Central memory CD8-positive, alpha-beta T cell (primary cell): ENCODE measurements at places on chromosomes 16 and 17.

DNA sequence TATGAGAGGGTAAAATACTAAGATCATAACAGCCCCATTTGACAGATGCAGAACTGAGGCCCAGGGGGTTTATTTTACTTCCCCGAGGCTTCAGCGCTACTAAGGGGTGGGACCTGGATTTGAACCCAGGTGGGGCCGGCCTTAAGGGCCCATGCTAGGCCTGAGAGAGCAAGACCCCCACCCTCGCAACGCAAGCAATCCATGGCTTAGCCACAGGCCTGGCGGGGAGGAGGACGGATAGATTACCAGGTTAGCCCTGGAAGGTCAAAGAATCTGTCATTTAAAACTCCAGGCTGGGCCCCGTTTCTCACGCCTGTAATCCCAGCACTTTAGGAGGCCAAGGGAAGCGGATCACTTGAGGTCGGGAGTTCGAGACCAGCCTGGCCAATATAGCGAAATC lies 1.9 kb upstream of the CDH3 start:
- DNase-seq: no peak

GRCh38 chr16:63461248-63461841 lies 1425.1 kb upstream of the CDH8 start:
- no peak for DNase-seq

DNA sequence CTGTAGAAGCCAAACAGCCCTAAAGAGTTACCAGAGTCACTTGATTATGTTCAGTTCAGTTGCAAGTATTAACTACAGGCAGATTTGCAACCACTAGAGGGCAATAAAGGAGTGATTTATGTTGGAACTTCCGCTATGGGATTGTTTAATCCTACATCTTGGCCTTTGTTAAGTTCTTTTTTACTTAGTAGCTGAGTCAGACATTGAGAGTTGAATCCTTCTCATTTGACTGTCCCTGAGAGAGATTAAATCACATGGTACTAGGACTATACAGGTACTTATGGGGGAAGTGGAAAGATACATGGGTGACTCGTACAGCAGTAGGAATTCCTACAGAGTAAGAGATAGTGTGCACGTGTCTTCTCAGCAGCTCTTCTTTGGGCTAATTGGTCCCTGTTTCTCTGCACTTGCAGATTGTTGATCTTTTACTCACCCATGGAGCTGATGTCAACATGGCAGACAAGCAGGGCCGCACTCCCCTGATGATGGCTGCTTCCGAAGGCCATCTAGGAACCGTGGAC lies 40.3 kb downstream of the CYB561 start:
- no peak for DNase-seq

- no peak for DNase-seq
Measured at GRCh38 chr16:3672571-3673041, 18.1 kb downstream of the DNASE1 start.

GRCh38 chr16:53071748-53072301 lies 17.0 kb downstream of the CHD9 start:
- no peak for DNase-seq

GRCh38 chr16:81006211-81006812 lies 373 bp downstream of the CMC2 start:
- DNase-seq: peak; percentile 55

GRCh38 chr17:17440010-17440843 lies 36.6 kb upstream of the MED9 start:
- DNase-seq: peak; percentile 71

DNA sequence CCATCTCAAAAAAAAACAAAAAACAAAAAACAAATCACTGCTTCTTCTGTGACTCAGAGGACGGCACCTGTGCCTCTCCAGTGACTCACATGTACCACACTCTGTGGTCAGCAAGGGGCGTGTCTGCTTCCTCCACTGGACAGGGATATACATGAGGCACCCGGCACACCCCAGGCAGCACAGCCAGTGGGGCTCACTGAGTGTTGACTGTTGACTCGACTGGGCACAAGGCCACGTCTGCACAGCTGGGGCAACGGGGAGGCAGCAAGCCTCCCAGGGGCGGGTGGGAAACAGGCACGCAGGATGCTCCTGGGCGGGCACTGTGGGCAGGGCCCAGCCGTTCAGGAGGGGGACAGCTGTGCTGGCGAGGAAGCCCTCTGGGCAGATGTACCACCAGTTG lies 64.1 kb downstream of the TIMM22 start:
- DNase-seq: no peak

GRCh38 chr17:6831661-6832263 lies at the start of gene TEKT1:
TEKT1 (minus strand) TSS chr17:6831729; CDS start chr17:6830376, 1,353 bp downstream.
- DNase-seq: peak; percentile 63

GRCh38 chr17:59418732-59419166 lies 87.3 kb downstream of the YPEL2 start:
- DNase-seq: no peak

DNA sequence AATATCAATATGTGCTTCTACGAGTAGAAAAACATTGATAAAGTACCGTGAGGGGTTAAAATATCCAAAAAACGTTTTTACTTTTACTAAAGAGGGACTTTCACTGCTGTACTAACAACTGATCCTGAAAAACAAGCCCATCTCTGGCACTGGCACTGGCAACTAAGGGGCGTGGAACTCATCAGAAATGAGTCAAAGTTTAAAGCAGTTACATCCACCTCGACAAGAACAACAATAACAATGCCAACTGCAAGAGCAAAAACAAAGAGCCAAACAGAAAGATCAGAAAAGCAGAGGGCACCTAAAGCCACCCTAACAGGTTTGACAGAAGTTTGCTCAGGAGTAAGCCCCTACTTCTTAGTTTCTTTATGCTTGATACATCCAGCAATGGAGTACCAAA lies 13.1 kb downstream of the MBTPS1 start:
- no peak for DNase-seq

GRCh38 chr17:75584849-75585175 lies 2.8 kb upstream of the MYO15B start:
- DNase-seq: no peak

DNA sequence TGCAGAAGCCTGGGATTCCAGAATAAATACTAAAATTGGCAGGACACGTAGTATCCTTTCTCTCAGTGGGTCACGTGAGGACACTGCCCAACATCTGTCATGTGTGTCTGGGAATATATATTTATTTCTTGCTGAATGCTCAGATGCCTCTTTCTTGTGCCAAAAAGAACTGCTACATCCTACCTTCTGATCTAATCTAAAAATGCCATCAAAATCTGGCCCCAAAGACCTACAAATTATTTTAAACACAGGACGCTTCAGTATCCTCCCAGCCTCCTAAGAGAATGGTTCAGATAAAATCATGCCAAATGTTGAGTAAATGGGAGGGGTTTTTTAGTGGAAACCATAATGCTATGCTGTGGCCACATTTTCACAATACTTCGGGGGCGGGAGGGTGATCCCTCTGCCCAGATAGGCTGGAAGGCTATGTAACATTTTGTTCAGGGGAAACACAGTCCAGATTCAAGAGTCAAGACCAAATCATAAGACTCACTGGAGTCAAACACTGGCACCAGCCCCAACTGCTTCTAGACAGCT lies 22.9 kb upstream of the CORO6 start:
- DNase-seq: no peak

DNA sequence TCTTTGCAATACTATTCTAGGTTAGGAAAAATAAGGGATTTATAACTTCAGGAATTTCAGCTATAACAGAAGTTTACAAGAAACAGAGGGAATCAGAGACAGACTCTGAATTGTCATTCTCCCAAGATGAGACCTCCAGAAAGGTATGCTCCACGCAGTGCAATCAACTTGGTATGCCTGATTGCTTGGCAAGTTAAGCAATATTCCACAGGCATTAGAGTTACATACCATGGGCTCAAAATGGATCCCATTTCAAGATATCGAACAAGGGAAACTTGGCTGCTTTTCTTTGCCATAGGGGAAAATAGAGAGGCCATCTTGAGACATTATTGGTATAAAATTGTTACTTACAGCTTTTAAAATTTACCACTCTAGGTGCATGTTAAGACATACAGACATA lies 615.6 kb upstream of the SOX9 start:
- DNase-seq: no peak

GRCh38 chr17:80101011-80101945 lies at the start of gene GAA:
GAA (plus strand) TSS chr17:80101581; CDS start chr17:80104587, 3,006 bp downstream.
- DNase-seq: peak; percentile 90

DNA sequence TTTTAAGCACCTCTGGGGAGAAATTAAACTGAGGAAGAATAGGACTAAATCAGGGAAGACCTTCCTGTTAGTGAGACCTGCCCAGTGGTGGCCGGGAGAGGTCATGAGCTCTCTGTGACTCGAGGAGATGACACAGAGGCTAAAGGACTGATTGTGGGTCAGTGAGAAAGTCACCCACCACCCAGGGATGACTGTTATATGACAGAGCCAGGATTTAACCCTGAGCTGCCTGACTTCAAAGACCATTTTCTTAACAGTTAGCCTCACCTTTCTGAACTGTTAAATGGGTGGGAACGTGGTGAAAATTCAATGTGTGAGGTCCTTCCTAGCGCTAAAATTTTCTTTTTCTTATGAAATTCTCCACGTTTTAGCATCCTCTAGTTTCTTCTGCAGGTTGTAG lies 72.5 kb downstream of the WSB1 start:
- DNase-seq: no peak

GRCh38 chr16:65185241-65185778 lies 63.4 kb upstream of the CDH11 start:
- no peak for DNase-seq

DNA sequence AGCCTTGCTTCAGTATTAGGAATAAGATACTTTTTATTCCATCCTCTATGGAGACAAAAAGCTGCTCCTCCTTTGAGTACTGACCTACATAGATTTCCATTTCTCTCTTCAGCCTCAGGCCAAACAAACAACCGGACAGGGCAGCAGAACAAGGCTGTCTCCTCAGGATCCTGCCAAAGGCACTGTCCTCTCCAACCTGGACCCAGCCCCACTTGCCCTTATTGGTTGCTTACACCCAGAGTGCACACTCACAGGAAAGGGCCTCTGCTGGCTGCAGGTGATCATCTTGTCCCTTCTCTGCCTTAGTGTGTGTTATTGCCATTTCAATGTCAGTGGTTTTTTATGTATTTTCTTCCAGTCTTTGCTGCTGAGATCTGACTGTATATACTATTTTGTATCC lies 26.6 kb downstream of the LIG3 start:
- no peak for DNase-seq

GRCh38 chr16:24535827-24536226 lies 3.5 kb upstream of the RBBP6 start:
- no peak for DNase-seq

DNA sequence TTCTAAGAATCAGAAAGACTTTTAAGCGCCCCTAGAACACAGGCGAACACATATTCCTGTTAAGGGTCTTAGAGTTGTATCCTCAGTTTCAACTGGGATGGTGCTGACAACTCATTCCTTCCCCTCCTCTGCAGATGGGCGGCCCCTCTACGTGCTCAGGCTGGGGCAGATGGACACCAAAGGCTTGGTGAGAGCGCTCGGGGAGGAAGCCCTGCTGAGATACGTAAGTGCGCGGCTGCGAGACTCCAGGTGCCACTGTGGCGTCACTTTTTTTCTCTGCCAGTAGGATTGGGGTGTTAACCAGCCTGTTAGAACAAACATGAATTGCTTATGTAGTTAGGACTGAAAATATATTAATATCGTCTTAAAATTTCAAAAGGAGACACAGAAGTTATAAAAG lies 62.7 kb downstream of the SEC14L1 start:
- DNase-seq: no peak

DNA sequence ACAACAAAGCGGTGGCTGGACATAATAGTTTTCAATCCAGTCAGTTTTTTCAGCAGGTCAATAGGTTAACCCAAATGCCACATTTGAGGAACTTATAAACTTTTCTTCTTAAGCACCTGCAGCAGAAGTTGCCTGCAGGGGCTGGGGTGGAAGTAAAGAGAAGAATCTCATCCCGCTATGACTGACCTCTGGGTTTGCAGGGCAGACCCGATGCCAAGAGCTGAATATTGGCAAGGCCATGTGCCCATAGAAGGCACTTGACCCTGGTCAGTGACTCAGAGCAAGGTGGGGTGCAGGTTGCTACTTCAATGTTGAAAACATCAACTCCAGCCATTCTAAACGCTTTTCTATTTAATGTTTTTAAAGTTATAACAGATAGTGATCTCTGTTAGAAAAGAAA lies 17.9 kb upstream of the SMPD3 start:
- no peak for DNase-seq

DNA sequence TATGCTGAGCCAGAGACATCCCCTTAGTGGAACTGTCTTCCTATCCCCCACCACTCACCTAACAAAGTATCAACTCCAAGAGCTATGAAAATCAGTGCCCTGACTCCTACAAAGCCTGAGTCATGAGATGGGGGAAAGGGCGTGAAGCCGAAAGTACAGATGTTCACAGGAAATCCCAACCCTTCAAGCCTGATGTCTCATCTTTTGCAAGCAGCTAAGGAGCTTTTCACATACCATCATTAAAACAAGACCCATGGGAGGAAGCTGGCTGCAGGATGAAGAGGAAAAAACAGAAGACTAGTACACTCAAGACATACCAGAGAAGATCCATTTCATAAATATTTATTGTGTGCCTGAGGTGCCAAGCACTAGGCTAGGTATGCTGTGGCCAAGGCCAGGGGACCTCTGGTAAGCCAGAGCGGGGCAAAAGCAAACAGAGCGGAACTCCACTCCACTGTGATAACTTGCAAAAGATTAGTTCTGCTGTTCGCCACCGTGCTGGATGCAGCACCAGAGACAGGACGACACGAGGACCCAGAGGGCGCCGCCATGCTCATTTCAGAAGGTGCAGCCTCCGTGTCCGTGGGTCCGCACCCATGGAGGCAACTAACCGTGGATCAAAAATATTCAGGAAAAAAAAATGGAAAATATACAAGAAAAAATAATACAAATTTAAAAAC lies 4.5 kb upstream of the MNT start:
- no peak for DNase-seq

GRCh38 chr17:70049801-70050591 lies 25.0 kb upstream of the KCNJ16 start:
- DNase-seq: no peak

- DNase-seq: no peak
Measured at GRCh38 chr17:7426896-7427489, 1.6 kb downstream of the SPEM2 start.

- DNase-seq: no peak
Measured at GRCh38 chr17:29880031-29880430, 50.0 kb downstream of the SSH2 start.

DNA sequence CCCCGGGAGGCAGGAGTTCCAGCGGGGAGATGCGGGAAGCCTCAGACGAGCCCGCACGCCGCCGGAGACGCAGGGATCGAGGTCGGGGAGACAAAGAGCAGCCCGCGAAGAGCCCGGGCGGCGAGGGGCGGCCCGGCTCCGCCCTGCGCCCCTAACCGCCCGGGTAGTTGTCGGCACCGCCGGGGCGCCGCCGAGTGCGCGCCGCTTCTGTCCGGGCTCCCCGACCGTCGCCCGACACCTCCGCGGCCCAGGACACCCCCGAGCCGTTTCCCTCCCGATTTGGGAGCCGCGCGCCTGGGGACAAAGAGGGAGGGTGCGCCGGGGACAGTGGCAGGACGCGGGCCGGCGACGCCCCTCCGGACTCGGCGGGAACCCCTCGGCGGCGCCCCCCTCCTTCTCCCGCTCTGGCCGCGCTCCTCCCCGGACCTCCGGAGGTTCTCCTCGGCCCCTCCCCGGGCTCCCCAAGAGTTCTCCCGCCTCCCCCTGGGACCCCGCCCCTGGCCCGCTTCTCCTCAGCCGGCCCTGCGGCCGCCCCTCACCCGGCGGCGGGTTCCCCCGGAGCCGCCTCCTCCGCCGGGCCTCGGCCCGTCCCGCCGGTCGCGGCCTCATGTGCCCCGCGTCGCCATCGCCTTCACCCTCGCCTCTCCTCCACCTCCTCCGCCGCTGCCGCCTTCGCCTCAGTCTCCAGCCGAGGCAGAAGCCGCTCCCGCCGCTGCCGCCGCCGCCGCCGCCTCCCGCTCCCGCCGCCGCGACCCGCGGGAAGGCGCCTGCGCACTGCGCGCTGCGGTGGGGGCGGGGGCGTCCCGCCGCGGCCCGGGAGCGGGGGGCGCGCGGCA lies at the start of gene GJC1:
Gene GJC1 (minus strand): TSS at position 765 of the 836 bp plus-strand sequence. CDS start 24,470 bp downstream, outside the sequence.
- no peak for DNase-seq
